ENCODE measurements at places on chromosomes 12 and 14. TPM values are rescaled to one million over a fixed set of nuclear protein-coding genes. Genes with fewer than 3 reads are reported as not detected.

GRCh38 chr12:95701275-95701674 is 89.3 kb downstream of the NTN4 start:
- DNase-seq = no peak

GRCh38 chr14:61841145-61841544 is 78.9 kb downstream of the SNAPC1 start:
- no peak for DNase-seq

The ENDOU gene
- not detected for total RNA-seq

DNA sequence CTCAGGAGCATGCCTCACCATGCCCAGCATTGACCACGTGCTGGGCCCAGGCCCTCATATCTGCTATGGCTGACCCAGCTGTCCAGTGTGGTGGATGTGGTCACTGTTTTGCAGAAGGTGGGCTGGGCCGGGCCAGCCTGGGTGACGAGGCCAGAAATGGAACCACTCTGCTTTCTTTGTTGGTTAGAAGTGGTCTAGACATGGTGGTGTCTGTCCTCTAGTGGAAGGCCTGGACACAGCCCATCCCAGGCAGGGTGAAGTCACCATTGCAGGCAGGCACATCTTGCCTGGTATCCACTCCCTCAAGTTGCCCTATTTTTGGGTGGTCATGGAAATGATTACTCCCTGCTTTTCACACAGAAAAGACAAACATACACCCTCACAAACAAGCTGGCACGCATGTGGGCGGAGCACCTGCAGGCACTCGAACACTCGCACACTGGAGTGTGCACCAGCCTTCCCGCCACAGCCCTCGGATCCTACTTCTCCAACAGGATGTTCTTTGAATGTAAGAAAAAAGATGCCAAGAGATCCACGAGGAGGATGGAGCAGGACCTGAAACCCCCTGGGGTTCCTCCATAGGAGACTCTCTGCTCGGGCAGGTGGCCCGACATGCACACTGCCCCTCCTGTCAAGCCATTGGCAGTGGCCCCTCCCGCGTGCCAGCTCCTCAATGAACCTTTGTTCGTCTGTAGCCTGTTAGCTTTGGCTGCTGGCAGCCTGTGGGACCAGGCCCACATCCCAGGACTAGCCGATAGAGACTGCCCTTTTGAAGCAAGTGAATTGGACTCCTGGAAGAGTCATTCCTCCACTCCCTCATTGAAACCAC is 38.4 kb downstream of the MLXIP start:
- no peak for DNase-seq

DNA sequence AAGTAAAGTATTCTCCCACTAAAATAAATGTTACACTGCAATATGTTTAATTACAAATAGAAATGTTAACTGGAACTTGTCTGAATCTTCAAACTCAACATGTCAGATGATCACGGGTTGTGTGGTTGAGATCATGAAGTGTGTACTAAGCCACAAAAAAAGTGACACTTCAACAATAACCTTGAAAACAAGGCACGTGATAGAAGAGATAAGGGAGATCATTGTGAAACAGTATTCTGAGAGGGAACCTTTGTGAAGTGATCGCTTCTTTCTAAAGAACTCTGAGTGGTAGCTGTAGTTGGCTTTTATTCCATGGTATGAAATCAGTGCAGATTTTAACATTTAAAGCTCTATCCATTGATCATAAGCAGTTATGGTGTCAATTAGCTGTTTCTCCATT is 60.0 kb downstream of the LIN52 start:
- no peak for DNase-seq

GRCh38 chr14:104518659-104519350 is 60.8 kb upstream of the C14orf180 start:
- DNase-seq = no peak
